ENCODE measurements at places on chromosomes 4 and X. TPM values are rescaled to one million over a fixed set of nuclear protein-coding genes. Genes with fewer than 3 reads are reported as not detected.
A peak's percentile ranks its signal among the peaks of the same experiment; 100 is the strongest.

DNA sequence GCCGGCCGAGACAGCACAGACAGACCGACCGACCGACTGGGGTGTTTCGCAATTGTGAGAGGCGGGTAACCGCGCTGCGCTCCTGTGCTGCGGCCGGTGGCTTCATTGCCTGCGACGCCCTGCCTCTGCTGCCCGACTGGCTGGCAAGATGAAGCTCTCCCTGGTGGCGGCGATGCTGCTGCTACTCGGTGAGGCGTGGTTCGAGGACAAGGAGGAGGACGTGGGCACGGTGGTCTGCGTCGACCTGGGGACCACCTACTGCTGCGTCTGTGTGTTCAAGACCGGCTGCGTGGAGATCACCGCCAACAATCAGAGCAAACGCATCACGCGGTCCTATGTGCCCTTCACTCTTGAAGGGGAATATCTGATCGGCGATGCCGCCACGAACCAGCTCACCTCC lies 565.7 kb upstream of the SMIM31 start:
- no peak overlapping the region for H3K27ac ChIP-seq
- no peak overlapping the region for H3K4me3 ChIP-seq
- H3K4me1 ChIP-seq, result no peaks in the 10 kb centered on the region
- no peaks in the 10 kb centered on the region for H3K27me3 ChIP-seq
- DNase-seq, result no peak

- DNase-seq, result no peak
- no peak overlapping the region for H3K27ac ChIP-seq
- no peaks in the 10 kb centered on the region for H3K4me1 ChIP-seq
- peaks cover 50% of the 10 kb centered on the region for H3K27me3 ChIP-seq
- H3K4me3 ChIP-seq, result peak overlapping the region; percentile 31
- no peaks in the 10 kb centered on the region for H3K36me3 ChIP-seq
These were observed 926 bp downstream of the NDP start for GRCh38 chrX:43971966-43972961.

- H3K4me3 ChIP-seq, result no peak overlapping the region
- no peaks in the 10 kb centered on the region for H3K36me3 ChIP-seq
- DNase-seq, result no peak
These were observed 78.3 kb upstream of the EGFL6 start for GRCh38 chrX:13491061-13491460.

- no peak for DNase-seq
- no peaks in the 10 kb centered on the region for H3K36me3 ChIP-seq
- H3K4me1 ChIP-seq, result peaks cover 4% of the 10 kb centered on the region
- H3K27me3 ChIP-seq, result peaks cover 43% of the 10 kb centered on the region
- H3K27ac ChIP-seq, result no peak overlapping the region
These were observed 10.6 kb upstream of the PRDM8 start for GRCh38 chr4:80186676-80187075.

- no peak for DNase-seq
- H3K27me3 ChIP-seq, result no peaks in the 10 kb centered on the region
- H3K36me3 ChIP-seq, result no peaks in the 10 kb centered on the region
- peaks cover 28% of the 10 kb centered on the region for H3K4me1 ChIP-seq
- H3K27ac ChIP-seq, result no peak overlapping the region
These were observed 2.5 kb upstream of the TMEM154 start for GRCh38 chr4:152682143-152682941.

- H3K4me3 ChIP-seq, result no peak overlapping the region
- H3K27me3 ChIP-seq, result no peaks in the 10 kb centered on the region
- H3K36me3 ChIP-seq, result no peaks in the 10 kb centered on the region
- H3K27ac ChIP-seq, result no peak overlapping the region
- no peaks in the 10 kb centered on the region for H3K4me1 ChIP-seq
These were observed 44.4 kb upstream of the STAG2 start for GRCh38 chrX:123917069-123917468.

GRCh38 chr4:92265798-92266197 lies 38.0 kb upstream of the GRID2 start:
- H3K4me1 ChIP-seq, result no peaks in the 10 kb centered on the region
- no peak overlapping the region for H3K27ac ChIP-seq
- DNase-seq, result no peak

Gene CHRDL1
- total RNA-seq, result 1.1 TPM

Gene EXOC1L
- not detected for total RNA-seq

Gene CXorf38
- total RNA-seq, result 10.1 TPM

DNA sequence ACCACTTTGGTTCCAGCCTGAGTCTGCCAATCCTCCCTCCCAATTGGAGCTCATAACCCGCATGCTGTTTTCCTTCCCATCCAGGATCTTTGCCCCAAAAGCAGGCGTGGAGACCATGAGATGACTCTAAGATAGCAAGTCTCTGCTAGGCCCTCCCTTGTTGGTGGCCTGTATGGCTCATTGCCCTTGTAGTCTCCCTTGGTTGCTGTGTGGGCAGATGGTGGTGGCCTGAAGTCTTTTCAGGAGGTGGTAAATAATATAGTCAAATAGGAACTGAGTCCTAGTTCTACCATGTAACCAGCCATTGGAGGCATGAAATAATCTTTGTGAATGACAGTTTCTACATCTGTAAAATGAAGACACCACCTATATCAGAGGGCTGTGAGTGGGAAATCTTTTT lies 1.2 kb downstream of the ATP6AP1 start:
- peak overlapping the region; percentile 73 for H3K4me3 ChIP-seq
- no peaks in the 10 kb centered on the region for H3K27me3 ChIP-seq
- no peak overlapping the region for H3K27ac ChIP-seq
- peaks cover 8% of the 10 kb centered on the region for H3K36me3 ChIP-seq
- no peak for DNase-seq
- H3K4me1 ChIP-seq, result peaks cover 5% of the 10 kb centered on the region

All from A673 (cell line).